Activated CD8-positive, alpha-beta memory T cell treated with anti-CD3 and anti-CD28 coated beads for 24 hours (primary cell): ENCODE measurements at places on chromosomes 5 and 9.

DNA sequence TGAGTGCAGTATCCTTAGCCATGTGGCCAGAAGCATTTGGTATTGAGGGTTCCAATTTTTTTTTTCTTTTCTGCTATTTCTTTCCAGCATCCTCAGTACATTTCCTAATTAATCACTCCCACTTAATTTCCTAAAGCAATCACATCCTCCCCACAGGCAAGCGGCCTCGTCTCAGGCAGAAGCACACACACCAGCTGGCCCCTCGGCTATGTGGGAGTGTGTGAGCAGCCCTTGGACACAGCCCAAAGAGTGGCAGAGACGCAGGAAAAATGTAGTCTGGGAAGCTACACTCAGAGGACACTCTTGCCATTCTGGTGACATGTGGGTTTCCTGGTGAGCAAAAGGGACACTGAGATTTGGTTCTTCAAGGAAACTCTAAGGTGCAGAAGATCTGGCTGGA lies 20.7 kb downstream of the SLIT3 start:
- DNase-seq, result no peak

DNA sequence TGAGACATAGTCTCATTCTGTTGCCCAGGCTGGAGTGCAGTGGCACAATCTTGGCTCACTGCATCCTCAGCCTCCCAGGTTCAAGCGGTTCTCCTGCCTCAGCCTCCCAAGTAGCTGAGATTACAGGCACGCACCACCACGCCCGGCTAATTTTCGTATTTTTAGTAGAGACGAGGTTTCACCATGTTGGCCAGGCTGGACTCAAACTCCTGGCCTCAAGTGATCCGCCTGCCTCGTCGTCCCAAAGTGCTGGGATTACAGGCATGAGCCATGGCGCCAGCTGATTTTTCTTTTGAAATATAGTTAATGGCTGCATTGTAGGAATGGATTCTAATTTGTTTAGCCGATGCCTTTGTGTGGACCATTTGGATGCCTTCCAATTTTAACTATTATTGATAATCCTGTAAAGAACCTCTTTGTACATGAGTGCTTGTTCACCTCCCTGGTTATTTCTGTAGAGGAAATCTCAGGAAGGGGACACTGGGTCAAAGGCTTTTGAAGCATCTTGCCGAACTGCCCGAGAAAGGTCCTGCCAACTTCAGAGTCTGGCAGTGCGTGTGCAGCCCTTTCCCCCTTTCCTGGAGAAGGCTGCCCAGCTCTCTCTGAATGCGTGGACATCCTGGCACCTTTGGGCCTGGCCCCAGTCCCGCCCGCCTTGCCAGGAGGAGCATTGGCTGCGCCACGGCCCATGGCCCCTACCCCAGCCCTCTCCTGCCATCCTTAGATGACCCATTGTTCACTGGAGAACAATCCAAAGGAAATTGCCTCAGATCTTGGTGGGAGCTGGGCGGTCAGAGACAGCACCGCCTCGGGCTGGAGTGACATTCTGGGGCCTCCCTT lies 8.9 kb upstream of the NUP214 start:
- no peak for DNase-seq

DNA sequence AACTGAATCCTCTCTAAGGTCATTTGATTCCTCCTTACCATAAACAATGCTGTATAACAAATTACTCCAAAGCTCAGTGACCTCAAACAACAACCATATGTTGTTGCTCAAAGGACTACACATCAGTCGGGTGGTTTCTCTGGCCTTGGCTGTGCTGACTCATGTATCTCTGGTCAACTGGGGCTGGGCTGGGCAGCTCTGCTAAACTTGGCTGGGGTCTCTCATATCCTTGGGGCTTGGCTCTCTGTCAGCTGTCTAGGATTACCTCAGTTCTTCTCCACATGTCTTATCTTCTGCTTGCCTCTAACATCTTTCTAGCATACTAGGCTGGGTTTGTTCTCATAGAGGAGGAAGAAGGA lies 86.4 kb downstream of the GALNT10 start:
- DNase-seq, result no peak

- DNase-seq, result no peak
These were observed 59.3 kb upstream of the SELENOP start for GRCh38 chr5:42870882-42871418.

GRCh38 chr9:546797-547223 lies 294.7 kb upstream of the DMRT1 start:
- no peak for DNase-seq

GRCh38 chr5:127754259-127754658 lies 51.1 kb downstream of the CCDC192 start:
- DNase-seq, result no peak

- DNase-seq, result no peak
These were observed 2.9 kb upstream of the NXNL2 start for GRCh38 chr9:88531920-88532698.

- no peak for DNase-seq
These were observed 112.0 kb upstream of the KCNN2 start for GRCh38 chr5:114249823-114250222.

- DNase-seq, result no peak
These were observed 12.8 kb downstream of the RALGPS1 start for GRCh38 chr9:126927419-126927818.

DNA sequence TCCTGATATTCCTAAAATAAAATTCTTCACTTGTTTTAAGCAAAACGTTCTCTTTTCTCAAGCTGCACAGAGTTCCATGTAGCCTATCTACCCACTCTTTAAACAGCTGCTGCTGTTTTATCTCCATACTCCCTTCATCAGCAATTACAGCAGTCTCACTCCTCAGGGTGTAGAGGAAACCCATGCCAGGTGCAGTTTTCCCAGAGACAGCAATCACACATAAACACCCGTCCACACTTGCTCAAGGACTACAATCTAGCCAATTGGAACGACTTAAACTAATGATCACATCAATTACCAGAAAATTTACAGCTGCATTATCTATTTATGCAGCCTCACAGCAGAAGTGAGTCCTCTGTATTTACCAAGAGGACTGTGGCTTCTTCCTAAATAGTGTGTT lies 141.7 kb downstream of the HTR1A start:
- DNase-seq, result no peak

- no peak for DNase-seq
These were observed 139.4 kb downstream of the ATG10 start for GRCh38 chr5:82111191-82111590.

- no peak for DNase-seq
These were observed 188.8 kb downstream of the FBN2 start for GRCh38 chr5:128349044-128349858.

DNA sequence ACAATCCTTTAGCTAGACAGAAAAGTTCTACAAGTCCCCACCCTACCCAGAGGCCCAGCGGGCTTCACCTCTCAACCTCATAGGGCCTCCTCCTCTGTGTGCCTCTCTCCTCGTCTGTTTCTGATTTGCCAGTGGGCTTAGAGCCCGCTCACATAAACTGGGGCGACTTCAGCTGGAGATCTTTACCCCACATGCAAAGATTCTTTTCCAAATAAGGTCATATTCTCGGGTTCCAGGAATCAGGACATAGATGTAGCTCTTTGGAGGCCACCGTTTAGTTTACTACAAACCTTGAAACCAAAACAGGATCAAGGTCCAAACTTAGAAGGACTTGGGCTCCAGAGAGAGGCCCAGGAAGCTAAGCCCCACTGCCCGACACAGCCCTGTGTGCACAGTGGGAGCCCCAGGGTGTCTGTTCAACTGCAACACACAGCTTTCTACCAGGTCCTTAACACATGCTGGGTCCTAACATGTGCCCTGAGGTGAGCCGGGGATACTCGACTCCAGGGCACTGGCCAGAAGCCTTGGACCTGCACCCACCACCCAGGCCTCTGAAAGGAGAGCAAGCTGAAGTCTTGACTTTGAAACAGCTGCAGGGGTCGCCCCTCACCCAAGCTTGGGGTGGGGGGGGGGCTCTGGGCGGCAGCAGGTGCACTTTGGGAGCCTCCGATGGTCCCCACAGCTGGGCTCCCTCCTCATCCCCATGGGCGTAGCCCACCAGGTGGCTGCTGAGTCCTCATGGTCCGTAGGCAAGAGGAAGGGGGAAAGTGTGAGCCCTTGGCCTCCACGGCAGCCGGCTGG lies 26.8 kb upstream of the SLC12A7 start:
- DNase-seq, result no peak

DNA sequence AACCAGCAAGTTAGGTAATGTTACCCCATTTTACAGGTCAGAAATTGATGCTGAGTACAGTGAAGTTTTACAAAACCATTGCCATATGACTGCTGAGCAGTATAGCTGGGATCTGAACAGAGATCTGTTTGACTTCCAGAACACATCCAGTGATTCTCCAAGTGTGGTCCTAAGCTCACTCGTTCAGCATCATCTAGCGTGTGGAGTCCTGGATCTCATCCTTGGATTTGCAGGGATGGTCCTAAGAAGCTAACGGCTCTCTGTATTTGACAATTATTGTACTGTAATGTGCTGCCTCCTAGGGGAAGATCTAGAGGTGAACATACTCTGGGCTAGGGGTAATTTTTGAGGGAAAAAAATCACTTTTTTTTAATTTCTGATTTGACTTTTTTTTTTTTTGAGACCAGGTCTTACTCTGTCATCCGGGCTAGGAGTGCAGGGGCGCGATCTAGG lies 1.4 kb downstream of the SLC26A2 start:
- no peak for DNase-seq

- DNase-seq, result no peak
These were observed 120.7 kb upstream of the PAPPA start for GRCh38 chr9:116032683-116033440.

- DNase-seq, result no peak
These were observed 26.6 kb downstream of the ADCY2 start for GRCh38 chr5:7422316-7423106.

DNA sequence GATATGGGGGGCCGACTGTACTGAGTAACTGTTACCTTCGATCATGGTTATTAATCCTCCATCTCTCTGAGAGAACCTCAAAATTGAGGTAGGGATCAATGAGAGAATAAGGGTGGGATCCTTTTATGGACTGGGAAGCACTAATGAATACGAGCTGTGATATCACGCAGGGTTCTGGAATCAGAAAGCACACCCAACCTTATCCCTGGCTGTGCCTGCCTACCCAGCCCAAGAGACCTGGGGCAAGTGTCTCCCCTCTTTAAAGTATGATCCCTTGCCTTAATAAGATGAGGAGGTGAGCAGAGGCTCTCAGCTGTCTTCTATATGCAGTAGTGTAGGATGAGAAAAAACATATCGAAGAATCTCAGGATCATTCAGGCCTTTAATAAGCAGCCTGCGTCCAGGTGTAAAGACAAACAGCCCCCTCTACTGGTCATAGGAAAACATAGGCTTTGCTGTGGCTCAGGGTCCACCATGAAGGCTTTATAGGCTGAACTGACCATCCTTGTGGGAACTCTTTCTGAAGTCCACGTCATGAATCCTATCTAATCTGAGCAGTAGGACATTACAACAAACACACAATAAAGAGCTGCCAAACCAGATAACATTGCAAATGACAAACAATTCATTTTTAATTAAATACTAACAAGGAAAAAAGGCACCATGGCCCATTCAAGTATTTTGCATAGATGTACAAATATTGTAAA lies 16.8 kb downstream of the NIPAL4 start:
- DNase-seq, result no peak

- no peak for DNase-seq
These were observed 79.4 kb upstream of the DIRAS2 start for GRCh38 chr9:90722071-90722470.

- no peak for DNase-seq
These were observed 205.6 kb downstream of the GAPVD1 start for GRCh38 chr9:125467116-125467740.

DNA sequence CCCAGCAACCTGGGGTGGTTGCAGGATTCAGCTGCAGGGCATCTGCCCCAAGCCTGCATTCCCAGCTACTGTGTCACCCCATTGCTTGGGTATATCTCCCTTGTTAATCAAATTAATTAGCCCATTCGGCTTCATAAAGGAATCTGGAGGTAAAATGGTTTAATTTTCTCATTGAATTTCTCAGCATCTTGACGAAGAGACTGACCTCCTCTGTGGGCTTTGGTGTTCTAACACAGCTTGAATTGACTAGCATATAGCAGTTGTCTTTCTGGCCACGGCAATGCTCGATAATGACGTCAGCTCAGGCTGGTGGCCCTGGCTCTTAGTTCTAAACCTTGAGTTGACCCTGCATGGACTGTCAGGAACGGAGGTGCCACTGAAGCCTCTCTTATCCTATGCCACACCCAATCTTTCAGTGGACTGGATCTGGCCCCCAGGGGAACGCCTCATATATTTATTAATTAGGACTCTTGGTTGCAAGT lies 72.4 kb downstream of the MSX2 start:
- no peak for DNase-seq

DNA sequence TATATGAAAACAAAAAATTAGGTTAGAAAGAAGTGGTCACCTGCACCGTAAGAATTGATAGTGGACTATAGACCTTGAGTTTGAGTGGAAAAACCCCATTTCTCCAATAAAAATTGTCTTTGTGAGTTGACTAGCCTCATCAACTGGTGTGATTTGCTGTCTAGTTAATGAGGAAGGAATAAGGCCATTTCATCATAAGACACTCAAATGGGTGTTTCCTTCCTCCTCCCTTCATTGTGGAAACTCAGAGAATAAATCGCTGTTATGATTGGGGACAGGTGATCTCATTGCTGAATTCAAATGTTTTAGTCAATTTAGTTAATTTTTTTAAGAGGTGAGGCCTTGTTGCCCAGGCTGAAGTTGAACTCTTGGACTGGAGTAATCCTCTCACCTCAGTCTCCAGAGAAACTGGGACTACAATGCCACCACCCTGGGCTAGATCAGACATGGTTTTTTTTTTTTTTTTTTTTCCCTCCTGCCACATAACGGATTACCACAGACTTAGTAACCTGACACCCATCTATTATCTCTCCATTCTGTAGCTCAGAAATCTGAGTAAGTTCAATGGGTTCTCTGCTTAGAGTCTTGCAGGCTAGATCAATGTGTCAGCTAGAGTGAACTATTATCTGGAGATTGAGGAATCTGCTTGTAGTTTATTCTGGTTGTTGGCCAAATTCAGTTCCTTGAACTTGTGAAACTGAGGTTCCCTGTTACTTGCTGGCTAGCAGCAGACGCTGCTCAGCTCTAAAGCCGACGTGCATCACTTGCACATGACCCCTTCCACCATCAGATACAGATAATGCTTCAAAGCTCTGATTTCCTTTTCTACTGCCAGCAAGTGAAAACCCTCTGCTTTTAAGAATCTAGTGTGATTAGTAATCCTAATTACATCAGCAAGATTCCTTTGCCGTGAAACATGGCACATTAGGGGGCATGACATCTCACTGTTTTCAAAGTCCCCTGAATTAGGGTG lies 663.8 kb upstream of the CDH9 start:
- no peak for DNase-seq

DNA sequence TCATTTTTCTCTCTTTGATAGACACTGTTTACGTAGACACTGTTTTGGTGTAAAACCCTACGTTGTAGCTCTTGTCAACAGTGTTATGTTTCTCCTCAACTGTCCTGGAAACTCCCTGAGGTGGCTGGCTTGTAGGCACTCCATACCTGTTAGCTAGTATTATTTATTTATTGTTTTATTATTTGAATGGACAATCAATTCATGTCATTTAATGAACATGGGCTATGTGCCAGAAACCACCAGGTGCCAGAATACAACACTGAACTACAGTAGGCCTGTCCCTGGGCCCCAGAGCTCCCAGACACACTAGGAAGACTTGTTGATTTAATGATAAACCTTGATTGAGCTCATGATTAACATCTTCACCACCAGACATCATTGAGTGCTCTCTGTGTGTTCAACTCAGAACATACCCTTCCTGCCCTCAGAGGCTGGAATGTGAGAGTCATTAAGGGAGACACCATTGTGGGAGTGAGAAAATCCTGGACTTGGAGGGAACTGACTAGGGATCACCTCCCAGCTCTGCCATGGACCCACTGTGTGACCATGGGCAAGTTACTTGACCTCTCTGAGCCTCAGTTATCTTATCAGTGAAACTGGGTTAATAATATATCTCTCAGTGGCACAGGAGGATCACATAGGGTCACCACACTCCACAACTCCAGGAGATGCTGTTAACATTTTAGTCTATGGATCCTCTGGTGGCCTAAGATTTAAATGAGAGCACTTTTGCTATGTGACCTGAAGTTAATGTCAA lies 19.2 kb downstream of the IRF1 start:
- DNase-seq, result peak; percentile 48
